ENCODE measurements at places on chromosomes 3 and 15. TPM values are rescaled to one million over a fixed set of nuclear protein-coding genes. Genes with fewer than 3 reads are reported as not detected.

SH3GL3 gene
- total RNA-seq = 24.8 TPM

GPR149 gene
- total RNA-seq = 1.7 TPM

CRABP1 gene
- 7.7 TPM for total RNA-seq

PTX3 gene
- total RNA-seq = 33.0 TPM

TM4SF18 gene
- 3.9 TPM for total RNA-seq

DNA sequence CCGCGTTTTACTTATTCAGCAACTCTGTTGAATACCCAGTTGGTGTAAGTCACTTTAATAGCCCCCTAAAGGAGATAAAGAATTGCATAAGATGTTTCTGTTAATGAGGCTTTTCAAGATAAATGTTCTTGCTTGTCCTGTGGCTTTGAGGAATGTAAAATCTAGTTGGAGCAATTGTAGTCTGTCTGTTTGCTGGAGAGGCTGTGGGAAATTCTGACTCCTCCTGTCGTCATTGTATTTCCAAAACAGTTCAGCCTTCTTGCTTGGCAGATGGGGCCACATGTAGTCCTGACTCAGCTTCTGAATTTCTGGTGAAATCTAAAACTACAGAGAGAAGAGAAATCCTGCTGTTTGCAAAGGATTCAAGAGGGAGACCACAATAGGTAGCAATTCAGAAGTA is 114.4 kb downstream of the RYR3 start:
- peak; percentile 42 for DNase-seq

- DNase-seq = no peak
Measured at GRCh38 chr3:150913133-150913922, 8.1 kb upstream of the MINDY4B start.

DNA sequence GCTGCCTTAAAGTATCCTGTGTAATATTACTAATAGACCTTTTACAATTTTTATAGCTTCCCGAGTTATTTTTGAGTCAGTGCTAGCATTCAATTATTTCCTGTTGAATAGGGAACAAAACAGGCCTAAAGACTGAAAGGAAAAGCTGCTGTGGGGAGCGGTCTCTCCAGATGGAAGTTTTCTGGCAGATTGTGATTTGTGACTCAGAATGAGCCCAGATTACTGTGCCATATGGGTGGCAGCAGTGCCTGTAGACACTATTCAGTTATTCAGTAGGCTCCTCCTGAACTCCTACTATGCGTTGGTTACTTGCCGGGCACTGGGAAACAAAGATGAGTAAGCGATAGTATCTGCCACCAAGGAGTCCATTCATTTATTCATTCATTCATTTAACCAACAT is 211.8 kb downstream of the CHST2 start:
- peak; percentile 55 for DNase-seq

- peak; percentile 9 for DNase-seq
Measured at GRCh38 chr3:41137686-41138111, 61.6 kb upstream of the CTNNB1 start.

- DNase-seq = no peak
Measured at GRCh38 chr15:80275961-80276360, 23.9 kb upstream of the CTXND1 start.

- peak; percentile 92 for DNase-seq
Measured at GRCh38 chr3:188348435-188349244, 194.7 kb downstream of the LPP start.

GRCh38 chr15:67967871-67968431 is 86.2 kb upstream of the PIAS1 start:
- DNase-seq = peak; percentile 97

All from umbilical cord (tissue), 2 donors.